ENCODE measurements at places on chromosomes 6 and 20.

GRCh38 chr20:53165452-53165851 lies 193.3 kb downstream of the TSHZ2 start:
- no peak for DNase-seq

DNA sequence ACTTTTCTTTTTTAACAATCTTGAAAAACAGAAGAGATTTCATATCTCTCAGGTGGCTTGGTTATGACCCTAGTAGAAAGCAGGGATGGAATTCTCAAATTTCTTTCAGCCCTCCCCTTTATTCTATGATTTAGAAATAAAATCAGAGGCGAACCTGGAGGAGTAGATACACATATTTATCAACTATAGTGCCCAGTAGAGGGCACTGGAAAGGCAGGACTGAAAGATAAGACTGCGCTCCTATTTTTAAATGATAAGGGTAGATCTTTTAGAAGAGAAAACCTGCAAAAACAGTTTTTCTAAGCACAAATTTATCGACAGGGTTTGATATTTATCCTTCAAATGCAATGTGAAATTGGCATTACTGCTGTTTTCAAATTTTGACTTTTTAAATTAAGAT lies 1296.6 kb downstream of the EPHA7 start:
- DNase-seq = no peak

DNA sequence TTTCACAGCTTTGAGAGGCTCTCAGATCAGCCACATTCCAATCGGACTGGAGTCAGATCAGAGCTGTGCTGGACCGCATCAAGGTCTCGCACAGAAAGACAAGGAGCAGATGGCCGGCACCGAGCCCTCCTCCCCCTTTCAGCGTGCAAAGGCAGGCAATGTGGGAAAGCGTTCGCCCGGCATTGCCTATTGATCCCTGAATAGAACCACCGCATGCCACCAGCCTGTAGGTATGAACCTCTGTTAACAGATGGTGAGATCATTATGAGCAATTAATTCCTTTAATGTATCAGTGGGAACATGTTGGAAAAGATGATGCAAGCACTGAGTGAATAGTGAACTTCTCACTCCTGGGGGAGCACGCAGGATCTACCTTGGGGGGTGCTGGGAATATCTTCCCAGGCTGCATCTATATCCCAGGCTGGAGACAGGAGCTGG lies 117.5 kb upstream of the ID4 start:
- no peak for DNase-seq

DNA sequence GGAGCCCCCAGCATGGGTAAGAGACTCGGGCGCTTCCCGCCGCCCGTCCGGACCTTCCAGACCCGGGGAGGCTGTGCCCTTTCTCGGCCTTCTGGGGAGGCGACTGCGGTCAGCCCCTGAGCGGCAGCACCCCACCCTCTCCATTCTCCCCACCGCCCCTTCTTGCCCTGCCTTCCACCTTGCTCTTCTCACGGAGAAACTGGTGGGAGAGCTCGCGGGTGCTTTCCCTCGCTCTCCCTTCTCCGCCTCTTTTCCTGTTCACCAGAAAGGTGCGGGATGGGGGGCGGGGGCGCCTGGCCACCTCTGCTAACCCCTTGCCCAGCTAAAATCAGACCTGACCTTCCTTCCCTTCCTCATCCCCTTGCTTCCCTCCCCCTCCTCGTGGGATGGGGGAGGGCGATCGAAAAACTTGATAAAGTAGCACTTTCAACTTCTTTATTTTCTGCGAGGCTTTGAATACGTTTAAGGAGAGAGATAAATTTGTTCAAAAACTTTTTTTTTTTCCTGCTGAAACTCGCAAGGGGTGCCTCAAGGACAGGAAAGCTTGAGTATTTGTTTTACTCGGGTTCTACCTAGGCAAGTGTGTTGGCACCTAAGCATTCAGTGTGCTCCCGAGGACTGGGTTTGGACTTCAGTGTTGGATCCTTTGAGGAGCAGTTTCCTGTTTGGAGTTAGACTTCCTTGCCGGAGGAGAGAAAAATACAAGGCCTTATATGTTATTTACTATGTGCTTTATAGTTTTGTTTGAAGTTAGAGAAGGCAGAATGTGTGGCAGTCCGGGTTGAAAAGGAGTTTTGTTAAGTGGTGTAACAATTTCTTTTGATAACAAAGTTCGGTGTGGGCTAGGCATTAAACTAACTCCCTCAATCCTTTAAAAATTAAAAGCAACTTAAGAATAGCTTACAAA lies 897 bp downstream of the CD2AP start:
- DNase-seq = no peak

GRCh38 chr20:6397115-6397514 lies 274.3 kb upstream of the FERMT1 start:
- DNase-seq = no peak

DNA sequence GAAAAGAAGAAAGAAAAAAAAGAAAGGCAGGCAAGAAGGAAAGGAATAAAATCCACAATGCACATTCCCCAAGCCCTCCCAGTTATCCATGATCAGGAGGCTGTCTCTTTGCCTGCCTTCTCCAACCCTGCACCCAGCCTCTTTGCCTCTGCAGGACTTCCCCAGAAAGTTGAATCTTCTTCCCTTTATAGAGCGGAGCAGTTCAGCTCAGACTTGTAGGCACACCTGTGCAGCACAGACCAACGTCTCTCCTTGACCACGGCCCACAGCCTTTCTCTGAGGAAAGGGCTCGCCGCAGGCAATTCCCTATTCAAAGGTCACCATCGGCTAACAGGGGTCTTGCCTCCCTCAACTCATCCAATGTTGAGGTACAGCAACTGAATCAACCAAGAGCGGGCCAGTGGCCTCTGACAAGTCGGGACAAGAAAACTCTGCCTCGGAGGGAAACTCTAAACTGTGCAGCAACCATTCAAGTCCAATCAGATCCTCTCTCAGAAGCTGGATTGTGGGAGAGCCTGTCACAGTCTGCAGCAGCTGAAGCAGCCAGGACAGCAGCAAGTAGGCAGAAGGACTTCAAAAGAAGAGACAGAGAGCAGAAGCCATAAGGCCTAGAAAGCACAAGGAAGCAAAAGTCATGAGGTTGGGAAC lies 529.2 kb upstream of the JARID2 start:
- no peak for DNase-seq

GRCh38 chr6:21909321-21909720 lies 315.8 kb downstream of the SOX4 start:
- DNase-seq = no peak

DNA sequence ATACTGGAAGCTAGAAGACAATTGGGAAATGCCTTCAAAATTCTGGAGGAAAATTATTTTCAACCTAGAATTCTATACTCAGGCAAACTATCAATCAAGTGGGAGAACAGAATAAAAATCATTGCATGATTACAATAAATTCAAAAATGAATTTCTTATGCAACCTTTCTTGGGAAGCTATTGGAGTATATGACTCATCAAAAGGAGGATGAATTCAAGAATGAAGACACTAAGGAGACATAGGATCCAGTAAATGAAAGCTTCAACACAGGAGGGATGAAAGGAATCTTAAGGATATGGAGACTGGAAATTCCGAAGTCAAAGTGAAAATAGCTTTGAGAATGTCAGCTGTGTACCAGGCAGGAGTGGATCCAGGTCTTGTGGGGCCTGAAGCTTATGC lies 12.6 kb upstream of the UBR2 start:
- DNase-seq = no peak

DNA sequence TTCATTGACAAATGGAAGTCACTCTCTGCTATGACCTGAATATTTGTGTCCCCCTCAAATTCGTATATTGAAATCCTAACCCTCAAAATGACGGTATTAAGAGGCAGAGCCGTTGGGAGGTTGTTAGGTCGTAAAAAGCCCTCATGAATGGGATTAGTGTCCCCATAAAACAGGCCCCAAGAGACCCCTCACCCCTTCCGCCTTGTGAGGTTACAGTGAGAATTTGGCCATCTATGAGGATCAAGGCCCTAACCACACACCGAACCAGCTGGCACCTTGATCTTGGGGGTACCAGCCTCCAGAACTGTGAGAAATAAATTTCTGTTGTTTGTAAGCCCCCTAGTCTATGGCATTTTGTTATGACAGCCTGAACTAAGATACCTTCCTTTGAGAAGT lies 52.5 kb upstream of the SLC22A16 start:
- DNase-seq = no peak

GRCh38 chr20:13865156-13865555 lies 80.3 kb downstream of the NDUFAF5 start:
- no peak for DNase-seq

DNA sequence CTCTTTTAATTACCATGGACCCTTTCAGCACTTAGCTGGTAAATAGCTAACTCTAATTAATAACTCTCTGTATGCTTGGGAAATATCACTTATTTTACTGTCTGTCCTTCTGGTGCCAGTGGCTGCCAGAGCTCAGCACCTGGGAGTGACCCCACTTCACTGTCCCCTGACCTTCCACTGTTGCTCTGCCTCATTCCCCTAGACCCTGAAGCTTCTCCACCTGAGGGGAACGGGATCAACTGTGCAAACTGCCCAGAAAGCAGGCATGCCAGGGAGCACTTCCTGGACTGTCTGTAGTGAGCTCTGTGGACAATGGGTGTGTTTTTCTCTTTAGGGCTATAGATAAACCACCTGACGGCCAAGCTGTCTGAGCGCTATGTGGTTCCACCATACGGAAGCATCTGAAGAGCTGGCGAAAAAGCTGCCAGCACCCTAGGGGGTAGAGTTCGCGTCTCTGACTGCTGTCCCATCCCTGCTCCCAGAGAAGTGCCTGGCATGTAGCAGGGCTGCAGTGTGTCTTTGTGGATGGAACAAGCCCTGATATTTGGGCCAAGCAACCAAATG lies 106.3 kb upstream of the FOXA2 start:
- no peak for DNase-seq

DNA sequence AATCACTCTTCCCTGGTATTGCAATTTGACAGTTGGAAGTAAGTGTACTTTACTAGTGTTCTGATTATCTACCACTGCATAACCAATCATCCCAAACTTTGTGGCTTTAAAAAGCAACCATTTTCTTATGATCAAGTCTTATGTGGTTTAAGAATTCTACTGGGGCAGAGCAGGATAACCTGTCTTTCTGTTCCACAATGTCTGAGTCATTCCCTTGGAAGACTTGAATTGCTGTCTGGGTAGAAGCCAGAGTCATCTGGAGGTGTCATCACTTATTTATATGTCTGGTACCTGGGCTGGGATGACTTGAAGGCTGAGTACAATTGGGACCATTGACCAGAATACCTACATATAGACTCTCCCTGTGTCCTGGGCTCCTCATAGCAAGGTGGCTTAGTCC lies 644.3 kb downstream of the HDGFL1 start:
- DNase-seq = no peak

GRCh38 chr6:144252259-144252658 lies 32.9 kb upstream of the UTRN start:
- no peak for DNase-seq

- DNase-seq = no peak
Observed at GRCh38 chr6:108565091-108565766, 4.5 kb downstream of the FOXO3 start.

GRCh38 chr20:34302312-34302722 lies 838 bp downstream of the AHCY start:
- DNase-seq = no peak

DNA sequence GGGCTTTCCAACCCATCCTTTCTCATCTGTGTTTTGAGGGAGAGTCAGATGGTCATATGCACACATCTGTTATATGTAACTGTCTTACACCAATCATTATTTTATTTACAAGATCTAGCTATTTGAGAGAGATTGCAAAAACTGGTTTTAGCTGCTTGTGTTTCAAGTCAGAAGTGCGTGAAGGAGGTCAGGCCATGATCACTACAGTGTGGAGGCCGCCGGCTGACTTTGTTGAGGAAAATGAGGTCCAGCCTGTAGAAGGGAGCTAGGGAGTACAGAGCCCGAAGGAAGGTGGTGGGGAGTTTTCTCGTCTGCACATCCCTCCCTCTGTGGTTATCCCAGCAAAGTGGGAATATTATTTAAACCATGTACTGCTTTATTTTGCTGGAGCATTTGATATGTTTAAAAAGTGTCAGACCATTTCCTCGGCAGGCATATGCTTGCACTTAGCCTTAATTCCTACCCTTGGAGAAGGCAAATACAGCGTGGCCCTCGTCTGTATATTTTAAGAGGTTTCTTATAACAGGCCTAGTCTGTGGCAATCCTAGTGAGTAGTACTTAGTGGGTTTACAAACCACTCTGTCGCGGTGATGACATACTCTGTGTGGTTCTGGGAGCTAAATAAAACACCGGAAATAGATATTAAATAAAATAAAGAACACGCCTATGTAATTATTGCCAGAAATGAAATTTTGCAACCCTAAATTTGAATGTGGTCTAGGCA lies 95.6 kb downstream of the UST start:
- no peak for DNase-seq

- no peak for DNase-seq
Observed at GRCh38 chr6:18324706-18325042, 60.3 kb upstream of the DEK start.

DNA sequence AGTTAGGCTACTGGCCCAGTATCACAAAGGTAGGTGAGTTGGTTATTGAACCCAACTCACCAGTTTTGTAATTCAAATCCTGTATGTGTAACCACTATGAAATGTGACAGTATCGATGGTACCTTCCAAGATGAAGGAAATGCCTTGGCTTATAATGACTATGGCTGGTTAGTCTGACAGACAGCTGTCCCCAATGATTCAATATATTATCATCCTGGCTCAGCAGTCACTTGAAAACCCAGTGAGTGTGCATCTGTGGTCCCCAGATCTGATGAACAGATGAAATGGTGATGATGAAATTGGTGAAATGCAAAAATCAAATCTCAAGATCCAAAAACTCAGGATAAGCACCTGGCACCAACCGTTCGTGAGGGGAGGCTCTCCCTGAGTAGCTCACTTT lies 54.8 kb downstream of the TNFRSF21 start:
- DNase-seq = no peak

DNA sequence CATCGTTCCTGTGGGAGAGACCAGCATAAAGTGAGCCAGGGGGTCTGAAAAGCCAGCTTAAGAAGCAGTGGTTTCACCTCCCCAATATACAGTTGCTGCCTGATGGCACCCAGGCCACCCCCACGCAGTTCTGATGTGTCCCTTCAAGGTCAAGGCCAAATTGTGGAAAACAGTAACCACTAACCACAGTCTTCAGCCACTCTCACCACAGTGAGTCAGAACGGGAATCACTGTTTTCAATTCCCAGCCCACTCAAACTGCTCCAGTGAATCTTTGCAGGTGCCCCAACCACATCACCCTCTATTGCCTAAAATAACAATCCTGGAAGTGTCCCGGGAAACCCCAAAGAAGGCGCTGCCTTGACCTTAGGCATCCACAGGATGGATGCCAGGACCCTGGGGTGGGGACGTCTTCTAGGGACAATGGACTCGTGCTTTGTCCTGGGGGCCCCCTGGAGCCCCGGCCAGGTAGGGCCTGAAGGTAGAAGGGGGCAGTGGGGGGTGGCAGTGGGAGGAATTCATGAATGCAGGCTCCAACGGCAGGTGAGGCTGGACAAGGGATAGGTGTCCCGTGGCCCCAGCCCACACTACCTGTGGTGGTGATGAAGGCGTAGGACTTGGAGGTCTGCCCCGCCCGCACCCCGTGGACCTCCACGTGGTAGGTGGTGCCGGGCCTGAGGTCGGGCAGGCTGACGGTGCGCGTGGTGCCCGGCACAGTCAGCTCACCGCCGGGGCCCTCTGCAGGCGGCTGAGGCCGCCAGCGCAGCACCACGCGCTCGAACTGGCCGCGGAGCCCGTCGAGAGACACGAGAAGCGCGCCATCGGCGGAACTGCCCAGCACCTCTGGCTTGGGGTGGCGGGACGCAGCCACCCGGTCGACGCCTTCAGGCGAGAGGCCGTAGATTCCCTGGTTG lies 22.2 kb downstream of the TNXB start:
- peak; percentile 69 for DNase-seq

GRCh38 chr6:41735427-41736185 lies at the start of gene TFEB:
TSS of gene TFEB (minus strand) at chr6:41735608. CDS start at chr6:41691213, 44,395 bp downstream.
- peak; percentile 94 for DNase-seq
